ENCODE measurements at places on chromosomes 2 and 18. TPM values are rescaled to one million over a fixed set of nuclear protein-coding genes. Genes with fewer than 3 reads are reported as not detected.
A peak's percentile ranks its signal among the peaks of the same experiment; 100 is the strongest.

DNA sequence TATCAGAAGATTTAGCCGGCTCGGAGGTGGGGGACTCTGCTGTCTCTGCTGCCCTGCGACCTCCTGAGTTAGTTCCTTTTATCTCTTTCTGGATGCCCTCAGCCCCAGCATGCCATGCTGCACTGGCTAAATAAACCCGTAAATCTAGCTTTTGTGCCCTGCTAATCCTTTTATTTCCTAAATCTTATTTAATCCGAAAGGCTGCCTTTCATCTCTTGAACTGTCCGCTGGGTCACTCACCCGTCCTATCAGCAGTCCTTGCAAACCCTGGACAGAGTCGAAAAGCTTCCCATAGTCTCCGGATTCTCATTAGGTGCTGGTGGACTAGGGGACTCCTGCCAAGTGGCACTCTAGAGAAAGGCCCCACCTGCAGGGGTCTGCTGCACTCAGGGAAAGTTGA lies 122.0 kb upstream of the APCDD1 start:
- no peak for DNase-seq

DNA sequence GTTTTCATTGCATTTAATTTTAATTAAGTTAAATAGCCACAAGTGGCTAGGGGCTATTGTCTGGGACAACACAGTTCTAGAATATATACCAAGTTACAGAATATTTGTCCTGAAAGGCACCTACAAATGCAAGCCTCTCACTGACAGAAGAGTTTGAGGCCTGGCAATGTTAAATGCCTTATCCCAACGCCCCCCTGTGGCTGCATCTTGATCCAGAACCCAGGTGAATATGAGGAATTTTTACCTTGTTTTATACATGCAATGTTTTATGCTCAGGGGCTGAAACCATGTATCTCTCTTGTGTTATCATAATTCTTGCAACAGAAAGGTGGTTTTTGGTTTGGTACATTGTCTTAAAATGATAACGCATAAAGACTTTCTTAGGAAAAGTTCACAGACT lies 71.8 kb upstream of the SEC11C start:
- no peak for DNase-seq

DNA sequence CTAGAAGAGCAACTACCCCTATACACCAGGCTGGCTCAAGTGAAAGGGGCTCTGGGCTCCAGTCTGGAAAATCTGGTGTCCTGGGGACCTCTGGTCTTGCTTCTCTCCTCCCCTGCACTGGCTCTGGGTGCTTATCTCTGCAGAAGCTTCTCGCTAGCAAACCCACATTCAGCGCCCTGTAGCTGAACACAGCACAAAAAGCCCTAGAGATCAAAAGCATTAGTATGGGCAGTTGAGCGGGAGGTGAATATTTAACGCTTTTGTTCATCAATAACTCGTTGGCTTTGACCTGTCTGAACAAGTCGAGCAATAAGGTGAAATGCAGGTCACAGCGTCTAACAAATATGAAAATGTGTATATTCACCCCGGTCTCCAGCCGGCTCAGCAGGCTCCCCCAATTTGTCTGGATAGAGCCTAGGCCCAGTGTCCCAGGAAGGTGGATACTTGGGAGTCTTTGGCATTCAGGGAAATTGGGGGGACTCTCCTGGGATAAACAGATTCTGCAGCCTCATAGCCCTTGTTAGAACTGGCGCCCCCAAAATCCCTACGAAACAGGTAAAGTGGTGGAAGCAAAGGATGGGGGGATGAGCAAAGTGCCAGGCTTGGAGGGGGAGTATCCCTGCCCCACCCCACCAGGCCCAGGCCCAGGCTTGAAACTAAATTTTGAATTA lies 2.5 kb upstream of the HOXD4 start:
- no peak for DNase-seq

DNA sequence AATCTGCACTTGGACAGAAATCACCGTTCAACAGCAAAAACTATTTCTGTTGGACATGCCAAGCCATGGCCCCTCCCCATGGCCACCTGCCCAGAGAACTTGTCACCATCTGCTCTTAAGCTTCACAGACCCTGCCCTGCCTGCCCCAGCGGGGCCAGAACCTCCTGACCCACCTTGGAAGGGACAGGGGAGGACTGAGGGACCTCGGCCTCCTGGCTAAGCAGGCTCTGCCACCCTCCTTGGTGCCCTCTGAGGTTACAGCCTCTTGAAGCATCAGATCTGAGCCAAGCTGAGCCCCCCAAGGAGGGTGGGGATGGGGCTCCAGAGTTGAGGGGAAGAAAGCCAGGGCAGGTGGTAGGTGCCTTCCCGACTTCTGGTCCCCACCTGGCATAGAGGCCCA lies 6.5 kb downstream of the TEX261 start:
- no peak for DNase-seq

- no peak for DNase-seq
Observed at GRCh38 chr2:176891857-176892256, 320.7 kb upstream of the HNRNPA3 start.

GRCh38 chr18:48781988-48782363 lies 168.8 kb downstream of the SMAD7 start:
- DNase-seq = no peak

DNA sequence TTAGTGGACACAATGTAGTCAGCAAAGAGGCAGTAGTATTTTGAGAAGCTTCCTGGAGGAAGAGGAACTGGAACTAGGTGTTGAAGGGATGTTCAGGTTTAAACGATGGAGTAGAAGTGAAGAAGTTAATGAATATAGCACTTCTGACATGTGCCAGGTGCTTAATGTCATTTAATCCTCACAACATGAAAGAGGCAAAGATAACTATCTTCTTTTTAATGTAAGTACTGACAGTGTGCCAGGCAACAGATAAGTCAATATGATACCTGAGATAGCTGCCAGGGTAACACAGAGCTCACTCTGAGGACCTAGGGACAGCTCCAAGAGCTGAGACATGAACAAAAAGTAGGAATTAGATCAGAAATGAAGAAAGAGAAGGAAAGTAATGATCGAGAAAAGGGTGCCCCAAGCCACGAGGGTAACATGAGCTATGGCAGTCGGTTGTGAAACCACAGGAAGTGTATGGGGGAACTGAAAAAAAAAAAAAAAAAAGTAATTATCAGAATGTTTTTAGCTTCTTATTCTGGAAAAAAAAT lies 140.7 kb downstream of the RNF144A start:
- peak; percentile 35 for DNase-seq

- no peak for DNase-seq
Observed at GRCh38 chr2:18123577-18123976, 245.1 kb downstream of the KCNS3 start.

DNA sequence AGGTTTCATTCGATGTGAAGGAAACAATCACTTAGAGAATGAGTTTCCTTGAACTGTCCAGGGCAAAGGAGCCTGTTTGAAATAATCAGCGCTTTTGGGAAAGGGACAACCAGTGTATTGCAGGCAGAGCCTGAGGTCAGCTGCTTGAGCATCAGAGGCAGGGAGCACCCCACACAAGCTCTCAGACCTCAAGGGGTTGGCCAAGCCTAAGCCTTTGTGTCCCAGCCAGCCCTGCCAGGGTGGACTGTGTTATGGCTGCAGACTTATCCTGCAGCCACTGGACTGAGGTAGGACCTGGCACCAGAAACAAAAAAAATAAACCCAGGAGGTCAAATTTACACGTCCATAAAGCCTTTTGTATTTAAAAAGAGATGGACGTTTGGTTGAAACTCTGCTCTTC lies 228.3 kb downstream of the SEPTIN10 start:
- no peak for DNase-seq

GRCh38 chr2:205800773-205801172 lies 118.5 kb downstream of the NRP2 start:
- no peak for DNase-seq

Gene PLEK
- total RNA-seq = 48.2 TPM

Gene NPPC
- 0.27 TPM for total RNA-seq

Gene MC2R
- not detected for total RNA-seq

GRCh38 chr18:45976974-45977373 lies 9.8 kb upstream of the EPG5 start:
- DNase-seq = no peak

DNA sequence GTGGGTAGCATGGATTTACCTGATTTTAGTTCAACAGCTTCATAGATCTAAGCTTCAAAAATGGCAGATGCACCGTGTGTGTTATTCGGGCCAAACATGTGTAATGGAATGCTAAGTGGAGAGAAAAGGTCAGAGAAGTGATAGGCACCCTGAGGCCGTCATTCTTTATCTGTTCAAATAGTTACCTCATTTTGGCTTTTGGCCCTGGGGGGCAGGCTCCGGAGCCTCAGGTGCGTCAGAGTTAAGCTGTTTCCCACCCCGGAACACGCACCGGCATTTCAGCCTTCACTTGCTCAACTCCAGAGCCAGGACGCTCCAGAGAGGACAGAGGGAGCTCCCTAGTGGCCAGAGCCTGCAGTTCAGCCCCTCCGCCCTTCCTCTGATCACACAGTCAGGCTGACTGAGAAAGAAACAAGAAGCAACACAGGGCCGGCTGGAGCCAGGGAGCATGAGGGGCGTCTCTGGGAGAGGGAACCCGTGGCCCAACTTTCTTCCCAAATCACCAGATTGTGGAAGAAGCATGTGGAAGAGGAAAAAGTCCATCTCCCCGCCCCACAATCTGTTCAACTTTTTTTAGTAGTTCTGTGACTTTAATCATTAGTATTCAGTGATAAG lies 135.2 kb upstream of the EPC2 start:
- DNase-seq = peak; percentile 90

DNA sequence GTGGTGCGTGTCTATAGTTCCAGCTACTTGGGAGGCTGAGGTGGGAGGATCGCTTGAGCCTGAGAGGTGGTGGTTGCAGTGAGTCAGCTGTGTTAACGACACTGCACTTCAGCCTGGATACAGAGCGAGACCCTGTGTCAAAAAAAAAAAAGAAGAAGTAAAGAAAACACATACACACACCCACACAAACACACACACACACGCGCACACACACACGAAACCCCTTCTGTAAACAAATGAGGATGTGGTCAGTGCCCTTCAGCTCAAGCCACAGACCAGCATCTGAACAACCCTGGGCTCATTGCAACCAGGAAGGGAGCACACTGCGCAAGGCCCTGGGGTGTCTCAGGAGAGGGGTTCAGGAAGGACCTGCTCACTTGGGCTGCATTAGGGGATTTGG lies 47.9 kb upstream of the KCNF1 start:
- DNase-seq = no peak

Gene TMEM87B
- total RNA-seq = 6.2 TPM

Gene PNPT1
- total RNA-seq = 7.0 TPM

Gene RAPGEF4
- total RNA-seq = under 0.01 TPM

DNA sequence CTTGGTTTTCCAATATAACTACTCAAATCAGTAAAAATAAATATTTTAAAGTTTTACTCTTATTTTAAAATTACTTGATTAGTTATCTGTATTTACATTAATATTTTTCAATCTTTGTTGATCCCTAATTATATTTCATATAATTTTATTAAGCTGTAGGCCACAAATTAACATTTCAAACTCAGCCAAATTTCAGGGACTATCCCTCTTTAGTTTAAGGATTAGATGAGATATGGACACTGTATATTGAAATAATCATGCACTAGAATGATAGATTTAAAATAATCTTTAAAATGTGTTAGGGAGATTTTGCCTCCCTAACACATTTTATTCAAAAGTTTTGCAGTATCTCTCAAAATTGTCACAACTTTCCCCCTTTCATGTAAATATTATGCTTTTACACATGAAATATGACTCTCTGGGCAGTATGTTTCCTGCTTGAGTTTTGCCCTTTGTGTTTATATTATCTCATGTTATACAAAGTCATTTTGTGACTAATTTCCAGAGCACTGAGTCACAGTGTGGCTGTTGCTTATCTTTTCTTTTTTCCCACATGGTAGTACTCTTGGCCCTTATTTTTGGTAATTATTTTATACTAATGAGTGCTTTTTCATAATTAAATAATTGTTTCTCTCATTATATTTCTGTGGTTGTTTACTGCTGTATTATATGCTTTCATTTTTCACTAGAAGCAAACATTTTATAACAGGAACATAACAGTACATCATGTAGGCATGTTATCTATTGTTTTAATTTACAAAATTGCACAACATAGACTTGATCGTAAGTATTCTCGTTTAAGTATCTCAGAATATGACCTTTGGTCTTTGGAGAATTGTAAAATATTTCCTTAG lies 1.2 kb downstream of the TFPI start:
- peak; percentile 52 for DNase-seq

Gene DYNAP
- total RNA-seq = not detected

DNA sequence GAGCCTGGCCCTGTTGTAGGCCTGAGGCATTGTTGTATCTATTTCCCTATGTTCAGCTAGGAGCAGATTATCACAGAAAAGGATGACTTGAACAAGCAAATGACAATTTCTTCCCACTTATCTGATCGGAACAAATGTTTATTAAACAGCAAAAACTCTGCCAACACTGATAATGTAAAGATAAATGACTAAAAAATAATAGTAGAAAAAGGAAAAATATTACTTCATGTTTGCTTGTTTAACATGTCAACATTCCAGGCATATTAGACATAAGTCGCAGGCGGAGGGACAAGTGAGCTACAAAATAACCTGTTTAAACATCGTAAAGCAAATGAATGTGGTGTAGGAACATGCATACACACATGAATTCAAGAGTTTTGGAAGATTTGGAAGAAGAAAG lies 257.9 kb downstream of the TMX3 start:
- no peak for DNase-seq

GRCh38 chr2:86372641-86373502 lies 35.4 kb upstream of the REEP1 start:
- DNase-seq = no peak

GRCh38 chr2:71832388-71832787 lies 315.3 kb downstream of the CYP26B1 start:
- DNase-seq = no peak

Gene AQP12A
- total RNA-seq = not detected

DNA sequence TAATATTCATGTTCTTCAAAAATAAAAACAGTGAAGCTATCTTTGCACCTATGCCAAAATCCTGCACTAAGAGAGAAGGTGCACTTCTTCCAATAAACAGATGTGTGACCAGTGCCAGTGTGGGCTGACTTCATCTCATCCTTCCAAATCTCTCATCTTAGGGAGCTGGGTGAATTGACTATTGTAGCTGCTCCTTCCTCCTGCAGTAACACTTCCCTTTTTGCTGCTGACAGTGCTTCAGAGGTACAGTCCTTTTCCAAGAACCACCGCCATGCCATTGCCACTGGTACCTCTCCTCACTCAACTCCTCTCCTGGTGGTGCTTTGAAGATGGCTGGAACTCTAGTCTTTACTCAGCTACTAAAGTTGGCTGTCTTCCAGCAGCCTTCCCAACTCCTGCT lies 42.1 kb upstream of the ARHGAP25 start:
- DNase-seq = no peak
